ENCODE measurements at places on chromosomes 7 and 10.

GRCh38 chr7:131904760-131905327 is 348.4 kb upstream of the PODXL start:
- no peak for DNase-seq

DNA sequence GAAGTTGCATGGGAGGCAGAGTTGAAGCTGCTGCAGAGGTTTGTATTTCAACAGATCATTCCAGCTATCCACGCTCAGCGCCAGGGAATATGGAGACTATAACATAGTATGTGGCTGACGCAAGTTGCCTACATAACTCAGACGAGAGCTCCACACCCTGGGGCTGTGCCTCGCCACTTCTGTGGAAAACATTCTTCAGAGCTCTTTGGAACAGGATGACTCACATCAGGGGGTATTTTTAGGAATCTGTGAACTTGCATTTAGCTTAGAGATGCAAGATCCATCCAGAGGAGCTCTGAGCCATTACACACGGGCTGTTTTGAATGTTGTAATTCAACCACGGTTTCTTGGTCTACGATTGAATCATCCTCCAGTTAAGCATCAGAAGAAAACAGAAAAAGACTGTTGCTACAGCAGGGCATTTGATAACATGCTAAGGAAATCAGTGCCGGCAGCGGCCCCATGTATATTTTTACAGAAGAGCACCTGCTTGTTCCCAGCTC is 481.5 kb upstream of the AKR1E2 start:
- DNase-seq = no peak

- peak; percentile 96 for DNase-seq
These were observed 16.0 kb upstream of the SUN1 start for GRCh38 chr7:816300-816750.

- no peak for DNase-seq
These were observed 235.7 kb downstream of the PRPF18 start for GRCh38 chr10:13822490-13822889.

DNA sequence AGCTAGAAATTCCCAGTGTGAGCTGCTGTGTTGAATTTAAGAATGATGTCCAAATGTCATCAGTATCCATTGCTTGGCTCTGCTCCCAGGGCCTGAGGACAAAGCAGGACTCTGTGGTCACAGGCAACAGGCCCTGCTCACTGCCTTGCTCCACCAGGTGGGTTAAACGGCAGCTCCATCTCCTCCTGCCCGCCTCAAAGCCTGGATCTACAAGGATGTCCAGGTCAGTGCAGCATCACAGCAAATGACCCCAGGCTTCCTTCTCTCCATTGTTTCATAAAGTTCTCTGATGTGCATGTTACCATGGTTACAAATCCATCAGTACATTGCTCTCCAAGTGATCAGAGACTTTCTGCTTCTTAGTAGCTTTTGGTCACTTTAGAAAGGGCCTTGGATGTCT is 322.0 kb upstream of the ZNF32 start:
- DNase-seq = no peak

GRCh38 chr10:116287906-116288501 is 15.0 kb upstream of the GFRA1 start:
- DNase-seq = no peak

DNA sequence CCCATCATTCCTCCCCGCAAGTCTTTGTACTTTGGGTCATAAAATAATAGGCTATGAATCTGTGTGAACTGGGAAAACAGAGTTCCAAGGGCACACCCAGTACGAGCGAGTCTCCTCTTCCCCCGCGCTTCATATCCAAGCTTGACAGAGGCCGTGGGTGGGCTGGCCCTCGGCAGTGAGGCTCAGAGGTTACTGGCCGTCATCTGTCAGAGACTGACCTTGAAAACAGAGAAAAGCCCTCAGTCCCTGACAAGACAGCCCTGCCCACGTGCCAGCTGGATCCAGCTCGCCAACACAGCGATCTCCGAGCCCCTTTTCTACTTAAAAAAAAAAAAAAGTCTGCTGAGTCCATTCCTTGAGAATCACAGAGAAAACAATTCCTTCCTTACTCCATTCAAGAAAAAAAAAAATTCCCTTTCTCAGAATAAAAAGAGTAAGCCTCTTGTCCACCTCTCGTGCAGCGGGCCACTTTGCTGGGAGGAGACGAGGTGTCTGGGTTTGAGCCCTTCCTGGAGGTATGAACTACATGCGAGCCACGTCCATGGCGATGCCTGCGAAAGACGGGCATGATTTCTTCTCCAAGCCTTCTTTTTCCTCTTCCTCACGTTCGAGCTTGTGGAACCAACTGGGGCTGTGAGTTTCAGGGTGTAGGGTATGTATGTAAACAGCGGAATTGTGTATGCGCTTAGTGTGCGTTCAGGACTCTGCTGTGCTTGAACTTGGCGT is 744 bp upstream of the BICC1 start:
- DNase-seq = no peak

DNA sequence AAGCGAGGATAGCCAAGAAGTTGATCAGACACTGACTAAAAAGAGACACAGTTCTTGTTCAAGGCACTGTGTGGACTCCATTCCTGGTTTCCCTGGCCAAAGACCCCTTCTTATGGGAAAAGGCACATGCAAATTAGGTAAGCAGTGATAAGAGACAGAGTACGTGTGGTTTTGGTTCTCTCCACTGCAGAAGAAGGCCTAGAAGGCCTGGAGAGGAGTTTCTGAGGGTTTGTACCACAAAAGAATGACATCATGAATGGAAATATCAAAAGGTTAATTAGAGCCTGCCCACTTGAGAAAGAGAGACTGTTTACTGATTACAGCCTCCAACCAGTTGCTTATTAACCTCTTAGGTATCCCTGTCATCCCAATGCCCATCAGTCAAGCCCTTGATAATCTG is 137.5 kb downstream of the ZNF365 start:
- DNase-seq = no peak

DNA sequence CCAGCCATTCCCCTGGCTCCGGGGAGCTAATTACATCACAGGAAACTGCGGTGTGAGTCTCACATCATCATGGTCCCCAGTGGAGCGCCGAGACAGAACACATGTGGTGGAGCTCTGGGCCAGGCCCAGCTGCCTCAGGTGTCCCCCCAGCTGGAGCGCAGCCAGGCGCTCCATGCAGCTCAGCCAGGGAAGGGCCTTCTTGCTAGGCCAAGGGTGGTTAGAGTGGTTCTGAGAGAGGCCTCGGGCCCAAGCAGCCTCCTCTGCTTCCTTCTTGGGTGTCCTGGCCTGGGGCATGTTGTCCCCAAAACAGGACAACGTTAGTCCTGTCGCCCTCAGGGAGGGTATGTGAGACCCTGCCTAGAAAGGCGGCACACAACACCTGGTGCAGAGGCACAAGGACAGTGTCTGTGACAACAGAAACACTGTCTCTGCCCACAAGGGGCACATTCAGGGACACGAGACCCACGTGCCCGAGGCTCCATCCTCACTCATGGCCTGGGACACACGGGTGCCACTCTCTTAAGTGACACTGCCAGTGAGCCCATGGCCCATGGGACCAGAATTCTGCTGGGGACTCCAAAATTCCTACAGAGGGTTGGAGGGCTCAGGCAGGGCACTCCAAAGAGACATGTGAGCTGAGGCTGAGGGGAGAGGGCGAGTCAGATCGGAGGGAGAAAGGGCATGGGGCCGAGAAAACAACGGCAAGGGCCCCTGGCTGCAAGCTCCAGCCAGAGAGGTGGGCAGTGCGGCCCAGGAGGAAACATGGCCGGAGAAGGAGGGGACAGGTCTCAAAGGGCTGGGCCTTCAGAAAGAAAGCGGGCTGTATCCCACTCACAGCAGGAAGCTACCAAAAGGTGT is 37.0 kb upstream of the RET start:
- DNase-seq = no peak

- DNase-seq = no peak
These were observed 37.3 kb upstream of the PRSS1 start for GRCh38 chr7:142711746-142712616.

DNA sequence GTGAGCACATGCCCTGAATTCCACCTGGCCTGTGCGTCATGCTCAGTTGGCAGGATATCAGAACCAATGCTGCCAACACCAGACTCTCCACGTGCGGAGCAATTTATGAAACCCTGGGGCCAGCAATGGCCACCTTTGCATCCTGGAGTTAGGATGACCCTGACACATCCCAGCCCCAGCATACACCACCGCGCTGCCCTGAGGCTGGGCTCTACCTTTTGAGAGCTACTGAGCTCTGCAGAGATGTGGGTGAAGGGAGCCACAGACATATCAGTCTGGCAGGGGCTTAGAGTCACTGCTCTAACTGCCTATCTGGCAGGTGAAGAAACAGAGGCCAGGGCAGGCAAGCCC is 41.9 kb downstream of the SYPL1 start:
- DNase-seq = no peak

- no peak for DNase-seq
These were observed 138.2 kb downstream of the ELMO1 start for GRCh38 chr7:37310327-37311080.

DNA sequence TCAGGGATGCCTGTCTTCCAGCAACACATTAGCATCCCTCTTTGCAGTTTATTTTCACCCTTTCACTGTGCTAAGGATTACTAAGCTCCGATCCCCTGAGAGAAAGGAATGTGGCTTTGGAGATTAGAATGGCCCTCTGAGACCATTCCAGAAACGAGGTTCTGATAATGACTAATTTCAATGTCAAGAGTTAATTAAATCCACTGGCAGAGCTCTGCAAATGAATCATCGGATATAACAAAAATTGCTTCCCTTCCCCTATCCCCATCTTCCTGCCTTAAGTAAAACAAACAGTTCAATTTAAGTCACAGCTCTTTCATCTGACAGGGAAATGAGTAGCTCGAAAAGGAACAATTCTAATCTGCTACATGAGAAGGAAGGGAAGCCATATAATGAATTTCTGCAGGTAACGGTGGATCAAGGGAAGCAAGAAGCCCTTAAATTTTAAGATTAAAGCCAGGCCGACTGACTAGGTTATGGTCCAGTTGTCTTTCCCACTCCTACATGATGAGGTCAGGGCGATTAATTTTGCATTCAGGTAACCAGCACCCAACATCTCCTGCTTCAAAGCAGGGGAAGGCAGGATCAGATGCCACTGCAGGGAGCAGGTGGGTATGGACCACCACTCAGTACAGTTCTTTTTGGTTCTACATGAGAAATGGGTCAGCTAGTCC is 50.5 kb downstream of the MALSU1 start:
- DNase-seq = no peak

DNA sequence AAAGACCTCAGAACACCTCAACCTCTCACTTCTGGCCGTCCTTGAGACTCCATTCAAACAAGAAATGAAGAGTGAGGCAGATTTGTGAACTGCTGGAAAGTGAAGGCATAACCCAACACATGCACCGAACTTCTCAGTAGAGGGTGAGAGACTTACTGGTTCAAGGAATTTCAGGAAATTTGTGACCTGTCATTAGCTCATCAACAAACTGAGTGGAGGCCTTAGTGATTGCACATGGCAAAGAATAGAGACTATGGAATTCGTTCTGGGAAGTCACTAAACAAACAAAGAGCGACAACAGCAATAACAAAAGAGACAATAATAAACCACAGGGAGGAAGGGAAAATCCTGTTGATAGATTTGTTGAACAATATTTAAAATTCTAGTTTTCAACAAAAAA is 125.0 kb upstream of the AKR1E2 start:
- no peak for DNase-seq

DNA sequence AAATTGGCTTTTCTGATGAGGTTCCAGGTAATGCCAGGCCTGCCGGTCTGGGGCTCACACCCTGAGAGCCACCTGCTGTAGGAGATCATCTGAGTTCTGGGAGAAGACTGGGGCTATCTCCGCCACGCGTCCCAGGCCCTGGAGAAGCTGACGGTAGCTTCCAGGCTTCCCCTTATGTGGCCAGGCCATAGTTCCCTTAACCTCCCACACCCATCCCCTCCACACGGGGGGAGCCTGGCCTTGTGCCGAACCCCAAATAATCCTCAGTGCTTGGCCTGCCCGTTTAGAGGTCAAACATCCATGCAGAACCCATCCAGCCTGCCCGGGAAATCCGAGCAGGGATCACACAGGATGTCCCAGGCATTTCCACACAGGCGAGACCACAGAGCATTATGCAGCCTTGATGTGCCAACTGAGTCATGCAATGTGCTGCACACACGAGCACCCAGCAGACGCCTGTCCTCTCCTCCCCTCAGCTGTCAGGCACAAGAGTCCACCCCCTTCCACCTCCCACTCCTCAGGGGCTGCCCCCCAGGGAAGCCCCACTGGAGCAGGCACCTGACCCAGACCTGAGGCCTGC is 176.2 kb downstream of the PRKAG2 start:
- DNase-seq = no peak

GRCh38 chr7:152674860-152675758 is 832 bp downstream of the XRCC2 start:
- no peak for DNase-seq

DNA sequence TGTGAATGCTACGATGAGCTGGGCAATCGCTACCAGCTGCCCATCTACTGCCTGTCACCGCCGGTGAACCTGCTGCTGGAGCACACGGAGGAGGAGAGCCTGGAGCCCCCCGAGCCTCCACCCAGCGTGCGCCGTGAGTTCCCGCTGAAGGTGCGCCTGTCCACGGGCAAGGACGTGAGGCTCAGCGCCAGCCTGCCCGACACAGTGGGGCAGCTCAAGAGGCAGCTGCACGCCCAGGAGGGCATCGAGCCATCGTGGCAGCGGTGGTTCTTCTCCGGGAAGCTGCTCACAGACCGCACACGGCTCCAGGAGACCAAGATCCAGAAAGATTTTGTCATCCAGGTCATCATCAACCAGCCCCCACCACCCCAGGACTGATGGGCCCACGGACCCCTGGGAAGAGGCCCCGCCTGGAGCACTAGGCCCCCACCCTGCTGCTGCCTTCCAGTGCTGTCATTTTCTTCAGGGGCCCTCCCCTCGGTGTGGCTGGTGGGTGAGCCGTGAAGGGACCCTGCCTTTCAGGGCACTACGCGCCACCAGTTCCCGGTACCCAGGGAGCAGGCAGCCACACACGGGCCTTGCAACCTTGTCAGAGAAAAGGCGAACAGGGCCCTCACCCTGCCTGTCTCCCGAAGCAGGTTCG is 2.3 kb upstream of the ANKRD2 start:
- no peak for DNase-seq

- no peak for DNase-seq
These were observed at the start of gene BMPER for GRCh38 chr7:33905389-33906032. Gene BMPER (plus strand): TSS chr7:33905539. CDS start chr7:33905614, 75 bp downstream.

GRCh38 chr7:79455173-79455790 is 1.8 kb upstream of the MAGI2 start:
- no peak for DNase-seq

- DNase-seq = no peak
These were observed 9.6 kb upstream of the MYPN start for GRCh38 chr10:68099736-68100135.

- DNase-seq = no peak
These were observed 46.9 kb upstream of the WIPI2 start for GRCh38 chr7:5143106-5143505.

GRCh38 chr7:22715969-22716368 is 11.0 kb upstream of the IL6 start:
- DNase-seq = no peak

GRCh38 chr7:76359978-76360638 is 1.3 kb upstream of the YWHAG start:
- DNase-seq = no peak
